ENCODE measurements at places on chromosomes 11 and 22.

GRCh38 chr11:63417174-63417852 lies 47.7 kb downstream of the SLC22A9 start:
- no peak for DNase-seq

- DNase-seq = no peak
Observed at GRCh38 chr11:116070520-116070919, 566.3 kb upstream of the CADM1 start.

DNA sequence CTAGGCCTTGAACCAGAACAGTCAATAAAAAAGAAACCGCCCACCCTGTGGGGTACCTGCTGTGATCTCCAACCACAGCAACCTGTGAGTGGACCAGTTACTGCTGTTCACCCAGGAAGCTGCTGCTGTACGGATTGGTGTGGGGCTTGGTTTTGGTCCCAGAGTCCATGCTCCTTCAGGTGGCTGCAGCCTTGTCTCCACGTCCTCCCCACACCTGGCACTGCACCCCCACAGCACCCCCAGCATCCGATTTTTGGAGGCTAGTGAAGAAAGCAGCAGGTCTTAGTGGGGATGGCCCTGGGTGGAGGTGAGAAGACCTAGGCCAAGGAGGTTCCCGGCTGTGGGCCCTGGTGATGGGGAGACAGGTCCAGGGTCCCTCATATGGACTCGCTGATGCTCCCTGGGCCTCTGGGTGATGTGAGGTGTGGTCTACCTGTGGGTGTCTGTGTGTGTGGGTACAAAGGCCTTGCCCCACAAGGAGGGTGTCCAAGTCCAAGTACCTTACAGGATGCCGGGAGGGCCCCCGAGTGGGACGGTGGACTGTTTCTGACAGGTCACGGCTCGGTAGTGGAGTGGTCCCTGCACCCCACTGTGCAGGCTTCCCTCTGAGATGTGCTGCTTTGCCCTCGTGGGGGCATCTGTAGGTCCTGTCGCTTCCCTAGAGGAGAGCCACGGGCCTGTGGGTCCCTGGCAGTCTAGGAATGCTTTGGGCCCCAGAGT lies 283.4 kb downstream of the TBC1D22A start:
- no peak for DNase-seq

DNA sequence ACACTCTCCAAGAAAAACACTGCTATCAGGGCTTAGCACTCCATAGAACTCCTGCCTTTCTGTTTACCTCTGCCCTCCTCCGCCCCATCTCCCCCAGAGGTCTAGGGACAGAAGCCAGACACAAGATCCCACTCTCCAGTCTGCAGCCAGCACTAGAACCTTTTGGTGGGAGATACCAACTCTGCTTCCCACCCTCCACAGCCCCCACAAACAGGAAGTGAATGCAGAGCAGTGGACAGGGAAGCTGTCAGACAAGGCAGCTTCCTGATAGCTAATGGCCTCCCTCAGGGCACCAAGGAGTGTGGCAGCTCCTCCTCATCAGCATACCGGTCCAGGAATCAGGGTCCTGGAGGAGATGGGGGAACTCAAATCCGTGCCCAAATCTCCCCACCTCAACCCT lies 5.1 kb downstream of the SCN4B start:
- no peak for DNase-seq

- DNase-seq = no peak
Observed at GRCh38 chr11:95242845-95243605, 12.0 kb upstream of the SESN3 start.

DNA sequence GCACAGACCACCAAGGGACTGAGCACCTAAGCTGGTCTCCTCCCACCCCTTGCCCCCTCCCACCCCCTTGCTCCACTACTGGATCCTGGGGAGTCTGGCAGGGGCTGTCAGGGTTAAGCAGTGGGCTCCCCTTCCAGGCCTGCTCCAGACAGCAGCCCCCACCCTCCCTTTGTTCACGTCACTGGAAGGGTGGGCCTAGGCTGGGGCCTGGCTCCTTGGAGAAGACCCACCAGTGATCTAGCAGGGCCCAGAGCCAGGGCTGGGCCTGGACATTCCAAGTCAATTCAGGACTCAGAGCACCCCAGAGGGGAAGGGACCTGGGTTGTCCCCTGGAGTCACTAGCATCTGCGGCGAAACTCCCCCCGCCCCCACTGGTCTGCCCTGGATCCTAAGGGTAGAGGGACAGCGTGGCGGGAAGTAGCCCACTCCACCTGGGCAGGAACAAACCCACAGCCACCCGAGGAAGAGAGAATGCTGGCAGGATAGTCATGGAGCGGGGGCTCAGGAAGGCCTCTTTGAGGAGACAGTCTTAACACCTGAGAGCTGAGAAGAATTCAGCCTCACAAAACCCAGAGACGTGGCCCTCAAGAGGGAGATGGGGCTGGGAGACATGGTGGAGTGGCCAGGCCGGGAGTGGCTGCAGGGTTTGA lies 45.8 kb downstream of the IGLL1 start:
- DNase-seq = no peak

DNA sequence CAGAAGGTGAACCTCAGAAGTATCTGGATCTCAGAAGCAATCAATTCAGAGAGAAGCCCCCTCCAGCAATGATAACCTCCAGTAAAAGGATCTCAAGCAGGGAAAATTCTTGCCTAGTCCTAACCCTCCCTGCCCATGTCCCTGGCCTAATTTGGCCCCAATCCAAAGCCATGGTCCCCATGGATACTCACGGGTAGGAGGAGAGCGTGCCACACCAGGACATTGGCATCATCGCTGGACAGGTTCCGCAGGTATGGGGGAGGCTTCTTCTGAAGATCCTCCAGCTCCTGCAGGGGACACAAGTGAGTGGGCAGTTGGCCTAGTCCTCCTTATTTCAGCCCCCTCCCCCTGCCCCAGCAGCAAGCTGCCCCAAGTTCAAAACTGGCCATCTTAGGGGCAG lies 7.3 kb downstream of the UBE2L6 start:
- DNase-seq = no peak

- peak; percentile 44 for DNase-seq
Observed at GRCh38 chr11:96341211-96342013, 1.6 kb downstream of the MAML2 start.

GRCh38 chr11:2902784-2903671 lies 17.5 kb upstream of the CDKN1C start:
- DNase-seq = no peak
